Esophagus squamous epithelium (tissue), 5 donors: ENCODE measurements at places on chromosomes 11 and 22.

DNA sequence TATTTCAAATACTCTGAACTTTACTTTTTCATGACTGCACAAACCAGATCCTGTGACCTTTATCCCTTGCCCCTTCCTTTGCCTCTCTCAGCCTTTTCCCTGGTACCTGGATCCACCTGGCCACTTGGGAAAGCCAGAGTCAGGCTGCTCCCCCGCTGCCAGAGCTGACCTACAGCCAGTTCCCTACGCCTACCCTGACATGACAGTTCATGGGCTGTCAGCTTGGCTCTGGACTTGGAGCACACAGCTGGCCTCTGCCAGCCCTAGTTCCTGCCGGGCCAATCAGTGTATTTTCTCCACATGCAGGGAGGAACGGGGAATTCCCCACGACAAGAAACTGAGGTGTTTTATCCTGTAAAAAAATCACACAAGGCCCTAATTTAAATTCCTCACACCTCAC lies 382.6 kb downstream of the INSC start:
- DNase-seq = no peak

GRCh38 chr11:75371949-75372876 lies 20.8 kb upstream of the ARRB1 start:
- no peak for DNase-seq

DNA sequence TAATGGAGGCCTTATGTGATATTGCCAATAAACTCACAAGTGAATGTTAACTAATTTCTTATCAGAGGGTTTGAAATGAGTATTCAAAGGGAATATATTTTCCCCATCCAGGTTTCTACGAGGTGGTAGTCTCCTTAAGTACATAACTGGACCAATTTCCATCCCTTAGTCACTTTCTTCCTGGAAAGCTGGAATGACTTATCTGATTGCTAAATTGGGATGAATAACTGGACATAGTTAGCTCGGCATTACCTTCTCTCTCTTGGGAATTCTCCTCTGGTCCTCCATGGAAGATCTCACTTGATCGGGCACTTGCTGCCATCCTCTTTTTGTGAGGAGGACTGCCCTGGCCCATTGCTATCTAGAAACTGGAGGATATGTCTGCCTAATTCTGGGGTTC lies 109.1 kb downstream of the TRPC6 start:
- no peak for DNase-seq

DNA sequence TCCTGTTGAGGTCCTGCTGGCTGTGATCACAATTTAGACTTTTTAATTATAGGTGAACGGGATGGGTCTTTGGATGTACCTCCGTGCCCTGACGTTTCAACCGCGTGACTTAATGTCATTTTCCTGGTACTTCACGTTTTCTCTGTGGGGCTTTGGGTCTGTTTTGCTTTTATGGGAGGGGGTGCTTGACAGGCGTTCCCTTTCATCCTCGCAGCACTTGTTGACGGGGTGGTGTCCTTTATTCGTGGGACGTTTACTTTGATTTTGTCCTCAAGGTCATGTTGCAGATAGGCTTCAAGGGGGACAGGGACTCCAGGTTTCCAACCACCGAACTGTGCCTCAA lies 994 bp downstream of the PPP6R3 start:
- no peak for DNase-seq

DNA sequence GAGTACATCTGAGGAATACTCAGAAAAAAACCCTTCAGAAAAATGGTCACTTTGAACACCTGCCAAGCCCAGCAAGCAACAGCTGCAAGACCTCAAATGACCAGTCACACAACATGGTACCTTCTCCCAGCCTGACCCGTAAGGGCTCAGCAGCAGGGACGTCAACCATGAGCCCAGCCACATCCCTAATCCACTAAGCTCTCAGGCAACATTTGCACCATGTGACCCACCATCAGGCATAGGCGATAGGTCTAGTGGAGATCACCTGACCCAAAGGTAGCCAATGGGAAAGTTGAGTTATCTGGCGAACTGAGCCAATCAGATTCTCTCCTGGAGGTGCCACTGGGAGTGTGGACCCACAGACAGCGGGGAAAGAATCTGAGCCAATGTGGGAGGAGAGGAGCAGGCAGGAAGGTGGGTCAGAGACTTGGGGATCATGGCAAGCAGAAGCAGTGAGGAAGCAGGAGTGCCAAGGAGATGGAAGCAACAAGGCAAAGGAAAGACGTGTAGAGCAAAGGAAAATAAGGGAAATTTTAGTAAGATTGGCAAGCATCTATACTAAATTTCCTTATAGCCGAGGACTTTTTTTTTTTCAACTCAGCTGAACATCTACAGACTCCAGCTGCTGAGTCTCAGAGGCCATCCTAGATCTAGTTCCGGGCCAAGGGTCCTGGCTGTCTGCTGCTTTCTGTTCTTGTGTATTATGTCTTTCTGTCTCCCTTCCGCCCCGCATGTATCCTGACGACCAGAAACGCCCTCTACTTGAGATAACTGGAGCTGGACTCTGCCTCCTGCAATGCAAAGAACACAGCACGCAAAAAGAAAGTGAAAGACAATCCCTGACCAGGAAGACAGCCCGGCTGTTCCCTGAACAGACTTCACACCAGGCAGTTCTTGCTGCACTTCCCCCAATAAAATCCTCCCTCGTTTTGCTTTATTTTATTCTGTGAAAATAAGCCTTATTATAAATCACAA lies 11.0 kb upstream of the PLAAT2 start:
- no peak for DNase-seq

- DNase-seq = no peak
Measured at GRCh38 chr22:29352778-29353177, 35.6 kb downstream of the AP1B1 start.

GRCh38 chr11:69538854-69539253 lies 57.4 kb downstream of the LINC01488 start:
- no peak for DNase-seq

GRCh38 chr11:65425105-65425970 lies 2.7 kb downstream of the NEAT1 start:
- no peak for DNase-seq

DNA sequence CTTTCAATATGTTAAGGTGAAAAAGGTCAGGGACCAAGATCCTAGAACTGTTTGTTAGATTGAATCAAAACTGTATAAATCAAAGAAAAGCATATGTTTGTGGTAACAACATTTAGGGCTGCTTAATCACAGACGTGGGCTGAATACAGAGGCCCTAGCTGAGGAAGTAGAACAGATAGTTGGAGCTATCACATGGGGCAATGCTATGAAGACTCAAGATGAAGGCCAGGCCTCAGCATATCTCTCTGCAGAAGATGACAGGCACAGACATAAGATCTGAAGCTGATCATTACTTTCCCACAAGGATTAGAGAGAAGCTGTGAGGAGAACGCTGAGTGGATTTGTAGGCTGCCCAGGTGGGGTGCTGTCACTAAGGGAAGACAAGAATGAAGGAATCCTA lies 158.6 kb upstream of the CARD18 start:
- DNase-seq = no peak

GRCh38 chr22:31079095-31079642 lies 1.9 kb upstream of the SMTN start:
- DNase-seq = no peak

- DNase-seq = no peak
Measured at GRCh38 chr11:1358286-1358685, 31.4 kb upstream of the BRSK2 start.

GRCh38 chr22:29291215-29291614 lies 15.2 kb upstream of the GAS2L1 start:
- DNase-seq = no peak

- no peak for DNase-seq
Measured at GRCh38 chr11:20536365-20536764, 63.0 kb upstream of the SLC6A5 start.

DNA sequence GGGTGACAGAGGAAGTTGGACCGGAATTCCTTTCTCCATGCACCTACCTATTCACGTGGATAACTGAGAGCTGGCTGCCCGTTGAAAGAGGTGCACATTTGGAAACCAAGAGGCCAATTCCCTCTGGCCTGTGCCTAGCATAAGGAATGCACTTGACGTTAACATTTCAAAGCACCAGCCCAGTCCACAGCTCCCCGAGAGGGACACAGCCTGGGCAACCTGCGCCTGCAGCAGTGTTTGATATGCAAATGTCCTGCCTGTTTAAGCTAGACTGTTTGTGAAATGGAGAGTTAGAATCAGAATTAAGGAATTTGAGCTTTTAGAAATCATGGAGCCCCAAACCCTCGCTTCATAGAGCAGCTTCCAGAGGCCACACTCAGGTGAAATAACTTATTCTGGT lies 126.1 kb downstream of the DSCAML1 start:
- DNase-seq = no peak

DNA sequence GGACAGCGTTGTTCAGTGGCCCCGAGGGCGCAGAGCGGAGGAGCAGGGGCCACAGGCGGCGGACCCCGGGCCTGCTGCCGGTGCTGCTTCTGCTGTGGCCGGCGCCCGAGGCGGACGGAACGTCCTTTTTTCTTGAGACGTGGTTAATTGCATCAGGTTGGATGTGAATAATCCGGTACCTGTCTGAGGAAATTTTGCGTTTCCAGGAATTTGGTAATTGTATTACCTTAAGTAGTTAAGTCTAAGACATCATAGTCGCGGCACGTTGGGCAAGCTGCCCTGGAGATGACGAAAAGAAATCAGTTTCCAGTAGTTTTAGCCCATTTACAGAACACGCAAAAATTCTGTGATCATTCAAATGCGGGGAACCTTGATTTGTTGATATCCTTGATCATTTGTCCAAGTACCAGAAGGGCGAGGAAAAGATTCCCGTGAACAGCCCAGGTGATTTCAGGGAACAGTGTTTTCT lies 789 bp downstream of the SPECC1L start:
- DNase-seq = no peak

DNA sequence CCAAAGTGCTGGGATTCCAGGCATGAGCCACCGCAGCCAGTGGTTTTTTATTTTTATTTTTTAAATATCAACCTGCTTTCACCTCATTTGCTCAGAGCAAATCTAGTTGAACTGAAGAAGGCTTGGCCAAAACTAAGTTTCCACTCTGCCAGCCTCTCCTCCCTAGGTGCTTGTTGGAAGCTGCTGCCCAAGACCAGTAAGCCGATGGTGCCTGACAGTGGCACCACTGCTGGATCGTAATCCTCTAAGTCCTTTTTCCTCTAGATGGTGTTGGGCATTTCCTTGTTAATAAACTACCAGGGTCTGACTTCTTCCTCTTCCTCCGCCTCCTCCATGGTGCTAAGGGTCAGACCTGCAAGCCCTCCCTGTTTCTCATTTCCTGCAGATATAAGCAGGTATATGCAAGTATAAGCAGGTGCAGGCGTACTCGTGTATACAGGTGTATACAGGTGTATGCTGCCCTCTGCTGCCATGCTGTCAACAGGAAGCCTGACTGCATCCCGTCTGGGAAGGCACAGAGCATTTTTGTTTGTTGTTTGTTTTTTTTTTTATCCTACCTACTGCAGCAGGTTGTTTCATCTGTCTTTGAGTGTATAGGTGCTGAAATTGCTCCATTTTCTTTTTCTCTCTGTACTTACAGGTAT lies 1.6 kb downstream of the NADSYN1 start:
- no peak for DNase-seq

DNA sequence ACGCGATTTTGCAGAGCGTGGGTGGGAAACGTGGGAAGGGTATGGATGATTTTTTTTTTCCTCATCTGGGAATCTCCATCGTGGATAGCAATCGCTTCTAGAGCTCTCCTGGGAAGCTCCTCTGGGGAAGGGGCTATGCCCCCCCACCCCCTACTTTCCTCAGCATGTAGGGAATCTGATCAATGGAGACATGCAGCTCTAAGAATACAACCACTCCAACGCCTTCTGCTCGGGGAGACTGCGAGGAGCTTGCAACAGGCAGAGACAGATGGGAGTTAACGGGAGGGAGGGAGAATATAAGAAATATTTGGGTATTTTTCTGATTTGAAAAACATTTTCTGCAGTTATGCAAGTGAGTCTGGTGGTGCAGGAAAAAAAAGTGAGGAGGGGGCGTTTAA lies 104.6 kb upstream of the HSD17B12 start:
- DNase-seq = no peak

DNA sequence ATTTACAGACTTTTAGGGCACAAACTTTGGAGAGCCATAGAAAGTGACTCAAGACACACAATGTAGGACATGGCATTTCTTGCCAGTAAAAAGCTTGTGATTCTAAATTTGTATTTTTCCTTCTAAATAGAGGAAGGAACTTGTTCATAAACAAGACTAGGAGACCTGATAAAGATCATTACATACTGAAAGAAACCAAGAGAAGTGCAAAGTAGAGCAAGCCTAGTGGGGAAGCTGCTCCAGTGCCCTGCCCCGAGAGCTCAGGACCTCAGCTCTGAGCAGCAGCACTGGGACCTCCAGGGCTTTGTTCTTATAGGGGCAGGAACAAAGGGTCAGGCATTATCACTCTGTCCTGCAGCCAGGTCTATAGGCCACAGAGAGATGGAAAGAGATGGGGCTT lies 7.2 kb downstream of the IRAG1 start:
- no peak for DNase-seq

GRCh38 chr11:12938590-12939247 lies 70.4 kb upstream of the RASSF10 start:
- no peak for DNase-seq

DNA sequence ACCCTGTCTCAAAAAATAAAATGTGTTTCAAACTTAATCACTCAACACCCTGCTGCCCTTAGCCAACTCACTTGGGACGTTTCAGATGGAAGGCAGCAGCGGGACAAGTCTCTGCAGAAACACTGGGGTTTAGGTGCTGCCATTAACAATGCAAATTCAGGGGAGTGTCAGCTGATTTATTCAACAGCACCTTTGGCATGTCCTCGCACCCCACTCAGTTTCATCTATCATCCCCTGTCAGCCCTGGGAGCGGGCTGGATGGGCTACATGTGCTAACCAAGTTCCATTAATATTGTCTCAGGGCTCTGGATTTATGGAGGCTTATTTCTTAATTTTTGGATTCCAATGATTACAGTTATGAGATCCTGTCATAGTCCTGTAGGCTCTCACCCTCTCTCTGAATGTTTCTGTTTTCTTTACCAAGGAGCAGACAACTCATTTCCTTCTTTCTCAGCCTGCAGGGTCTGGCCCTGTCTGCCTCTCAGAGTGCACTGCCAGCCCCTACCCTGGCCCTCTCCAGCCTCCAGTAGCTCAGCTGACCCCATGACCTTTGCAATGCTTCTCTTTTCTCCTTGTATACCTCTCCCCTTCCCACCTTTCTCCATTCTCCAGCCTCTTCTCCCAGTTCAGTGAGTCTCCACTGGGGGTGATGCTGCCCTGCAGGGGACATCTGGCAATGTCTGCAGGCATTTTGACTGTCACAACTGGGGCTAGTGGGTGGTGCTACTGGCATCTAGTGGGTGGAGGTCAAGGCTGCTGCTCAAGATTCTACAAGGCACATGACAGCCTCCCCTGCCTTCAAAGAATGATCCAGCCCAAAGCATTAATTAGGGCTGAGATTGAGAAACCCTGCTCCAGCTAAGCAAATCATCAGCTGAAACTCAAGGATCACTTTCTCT lies 79.0 kb downstream of the APIP start:
- no peak for DNase-seq

DNA sequence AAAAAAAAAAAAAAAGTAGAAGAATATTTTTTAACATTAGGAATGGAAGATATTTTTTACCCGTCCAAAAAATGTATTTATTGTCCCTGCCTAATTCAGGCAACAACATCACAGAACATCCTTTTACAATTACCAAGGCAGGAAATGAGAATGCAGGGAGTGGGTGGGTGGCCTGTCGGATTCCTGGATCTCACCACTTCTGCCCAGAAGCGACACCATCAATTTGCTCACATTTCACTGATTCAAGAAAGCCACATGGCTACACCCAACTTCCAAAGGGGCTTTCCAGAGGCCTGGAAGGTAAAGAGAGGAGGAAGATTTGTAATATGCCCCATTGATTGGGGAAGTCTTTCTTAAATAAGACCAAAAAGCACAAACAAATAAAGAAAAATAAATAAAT lies 93.8 kb upstream of the CLPB start:
- no peak for DNase-seq

GRCh38 chr11:36684840-36685801 lies 87.1 kb upstream of the RAG2 start:
- no peak for DNase-seq
